ENCODE measurements at places on chromosomes 5 and 9.

DNA sequence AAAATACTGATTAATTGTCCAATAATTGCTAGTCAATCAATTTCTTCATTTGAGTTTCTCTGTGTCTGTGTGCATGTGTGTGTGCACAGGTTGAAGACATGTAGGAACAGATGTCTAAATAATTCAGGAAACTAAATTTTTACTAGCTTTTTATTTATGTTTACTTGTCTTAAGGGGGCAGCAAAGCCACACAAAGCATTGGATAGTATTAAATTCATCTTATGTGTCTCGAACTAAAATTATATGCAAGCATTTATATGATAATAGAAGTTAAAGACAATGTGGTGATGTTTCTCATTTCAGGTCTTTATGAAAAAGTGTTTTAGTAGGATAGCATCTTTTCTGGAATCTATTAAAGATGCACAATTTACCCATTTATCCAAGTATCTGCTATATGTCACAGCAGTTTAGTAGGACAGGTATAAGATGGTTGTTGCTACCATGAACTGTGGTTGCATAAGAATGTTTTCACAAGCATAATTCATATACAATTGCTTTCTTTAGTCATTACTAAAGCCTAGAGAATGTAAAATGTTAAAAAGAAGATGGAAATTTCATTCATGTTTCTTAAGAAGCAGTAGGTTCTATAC lies 784.6 kb upstream of the NUDT12 start:
- no peak for DNase-seq

GRCh38 chr5:32559921-32560320 lies 25.4 kb upstream of the SUB1 start:
- no peak for DNase-seq

GRCh38 chr5:152987131-152987530 lies 503.3 kb upstream of the GRIA1 start:
- DNase-seq, result no peak

GRCh38 chr5:26572480-26572879 lies 465.9 kb downstream of the CDH9 start:
- DNase-seq, result no peak

GRCh38 chr9:132354637-132355355 lies at the start of gene SETX:
TSS of gene SETX (minus strand) at chr9:132354986. CDS start at chr9:132349428, 5,558 bp downstream.
- DNase-seq, result peak; percentile 92

DNA sequence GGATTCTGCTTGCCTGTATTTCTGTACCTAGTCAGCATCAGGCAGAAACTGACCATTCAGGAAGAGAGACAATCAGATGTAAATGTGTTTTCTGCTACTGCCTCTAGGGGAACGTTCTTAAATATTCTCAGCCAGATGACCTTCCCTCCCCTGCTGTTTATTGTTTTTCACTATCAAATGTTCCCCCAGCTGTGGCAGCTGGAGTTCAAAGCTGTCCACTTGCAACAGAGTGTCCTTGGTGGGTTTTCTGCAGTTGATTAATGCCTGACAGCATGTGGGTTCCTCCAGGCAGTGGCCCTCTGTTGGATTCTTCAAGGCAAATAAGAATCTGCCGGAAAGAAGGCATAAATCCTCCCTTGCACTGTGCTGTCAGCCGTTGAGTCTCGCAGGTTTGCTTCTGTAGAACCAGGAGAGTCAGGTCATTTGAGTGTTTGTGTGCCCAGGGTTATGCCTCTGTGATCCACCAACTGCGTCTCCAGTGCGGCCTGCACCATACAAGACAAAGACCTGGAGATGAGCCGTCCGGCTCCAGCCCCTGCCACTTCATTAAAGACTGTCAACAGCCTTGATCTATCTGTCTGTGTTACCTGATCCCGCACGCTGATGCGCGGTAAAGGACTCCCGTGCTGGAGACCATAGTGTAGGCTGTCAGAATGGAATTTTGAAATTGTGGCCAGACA lies 203.4 kb downstream of the GADD45G start:
- DNase-seq, result no peak

- no peak for DNase-seq
Observed at GRCh38 chr9:100724886-100725285, 147.0 kb downstream of the CAVIN4 start.

DNA sequence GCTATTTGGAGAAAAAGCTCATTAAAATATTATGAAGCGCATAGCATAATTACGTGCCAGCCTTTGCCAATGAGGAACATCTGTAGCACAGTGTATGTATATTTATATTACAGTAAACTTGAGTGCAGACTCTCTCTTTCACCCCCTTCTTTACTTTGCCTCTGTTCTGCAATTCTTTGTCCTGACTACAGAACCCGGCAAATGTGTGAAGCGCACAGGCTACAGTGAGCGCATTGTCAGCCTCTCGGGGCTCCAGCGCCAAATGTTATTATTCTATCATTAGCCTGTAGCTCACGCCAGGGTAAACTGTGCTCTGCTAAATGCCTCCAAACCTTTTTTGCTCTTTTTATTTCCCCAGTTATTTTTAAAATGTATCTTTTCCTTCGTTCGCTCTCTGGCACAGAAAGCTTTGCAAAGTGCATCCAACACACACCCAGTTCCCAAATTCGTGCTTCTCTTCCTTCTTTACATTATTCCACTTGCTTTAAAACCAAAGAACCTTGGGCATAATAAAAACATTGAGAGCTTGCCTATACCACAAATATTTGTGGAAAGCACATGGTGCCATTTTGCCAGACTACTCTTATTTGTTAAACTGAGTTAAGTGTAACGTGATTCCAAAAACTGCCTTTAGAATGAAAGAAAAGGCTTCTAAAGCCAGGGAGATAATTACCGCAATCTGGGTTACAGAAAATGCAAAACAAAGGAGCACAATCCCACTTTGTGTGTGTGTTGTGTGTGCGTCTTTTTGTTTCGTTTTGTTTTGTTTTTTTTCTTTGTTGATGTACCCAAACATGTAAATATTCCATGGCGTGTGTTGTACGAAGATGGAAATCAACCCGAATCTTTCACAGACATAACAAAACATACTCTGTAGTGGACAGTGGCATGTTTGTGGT lies 164.1 kb upstream of the MPDZ start:
- no peak for DNase-seq

DNA sequence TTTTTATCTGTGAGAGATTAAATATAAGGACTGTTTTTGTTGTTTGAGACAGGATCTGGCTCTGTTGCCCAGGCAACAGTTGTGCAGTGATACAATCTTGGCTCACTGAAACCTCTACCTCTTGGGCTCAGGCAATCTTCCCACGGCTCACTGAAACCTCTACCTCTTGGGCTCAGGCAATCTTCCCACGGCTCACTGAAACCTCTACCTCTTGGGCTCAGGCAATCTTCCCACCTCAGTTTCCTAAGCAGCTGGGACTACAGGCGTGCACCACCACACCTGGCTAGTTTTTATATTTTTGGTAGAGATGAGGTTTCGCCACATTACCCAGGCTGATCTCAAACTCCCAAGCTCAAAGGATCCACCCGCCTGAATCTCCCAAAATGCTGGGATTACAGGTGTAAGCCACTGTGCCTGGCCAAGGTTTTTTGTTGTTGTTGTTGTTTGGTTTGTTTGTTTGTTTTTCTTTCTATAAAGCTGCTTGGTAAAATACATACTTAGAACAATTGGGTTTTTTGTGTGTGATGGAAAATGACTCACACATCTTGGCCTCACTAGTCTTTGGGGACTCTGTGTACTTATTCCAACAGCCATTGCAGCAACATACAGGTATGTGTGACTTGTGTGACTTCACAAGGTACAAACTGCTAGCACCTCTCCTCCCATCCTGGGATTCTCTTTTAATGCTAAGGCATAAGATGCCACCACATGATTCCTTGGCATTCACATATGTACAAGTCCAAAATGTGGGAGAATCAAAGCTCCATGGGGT lies 36.5 kb upstream of the RASA1 start:
- no peak for DNase-seq

GRCh38 chr9:10080012-10080411 lies 532.8 kb downstream of the PTPRD start:
- no peak for DNase-seq

GRCh38 chr5:36164461-36164860 lies 12.6 kb downstream of the SKP2 start:
- DNase-seq, result no peak

GRCh38 chr9:10548348-10548747 lies 64.5 kb downstream of the PTPRD start:
- no peak for DNase-seq

- DNase-seq, result no peak
Observed at GRCh38 chr9:135971111-135971766, 10.1 kb upstream of the UBAC1 start.

DNA sequence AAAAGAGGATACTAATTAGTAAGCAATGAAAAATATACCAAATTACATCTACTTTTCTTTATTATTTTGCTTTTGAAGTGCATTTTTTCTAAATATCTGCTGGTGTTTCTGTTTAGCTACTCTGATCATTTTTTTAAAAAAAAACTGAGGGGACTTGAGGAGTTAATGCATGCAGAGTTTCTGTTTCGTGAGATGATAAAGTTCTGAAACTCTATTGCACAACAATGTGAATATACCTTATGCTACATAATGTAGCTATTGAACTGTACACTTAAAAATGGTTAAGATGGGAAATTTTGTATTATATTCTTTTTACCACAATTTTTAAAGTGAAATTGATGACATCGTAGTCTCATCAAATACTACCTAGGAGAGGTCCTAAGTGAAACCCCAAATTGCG lies 288.3 kb upstream of the NR4A3 start:
- DNase-seq, result no peak

DNA sequence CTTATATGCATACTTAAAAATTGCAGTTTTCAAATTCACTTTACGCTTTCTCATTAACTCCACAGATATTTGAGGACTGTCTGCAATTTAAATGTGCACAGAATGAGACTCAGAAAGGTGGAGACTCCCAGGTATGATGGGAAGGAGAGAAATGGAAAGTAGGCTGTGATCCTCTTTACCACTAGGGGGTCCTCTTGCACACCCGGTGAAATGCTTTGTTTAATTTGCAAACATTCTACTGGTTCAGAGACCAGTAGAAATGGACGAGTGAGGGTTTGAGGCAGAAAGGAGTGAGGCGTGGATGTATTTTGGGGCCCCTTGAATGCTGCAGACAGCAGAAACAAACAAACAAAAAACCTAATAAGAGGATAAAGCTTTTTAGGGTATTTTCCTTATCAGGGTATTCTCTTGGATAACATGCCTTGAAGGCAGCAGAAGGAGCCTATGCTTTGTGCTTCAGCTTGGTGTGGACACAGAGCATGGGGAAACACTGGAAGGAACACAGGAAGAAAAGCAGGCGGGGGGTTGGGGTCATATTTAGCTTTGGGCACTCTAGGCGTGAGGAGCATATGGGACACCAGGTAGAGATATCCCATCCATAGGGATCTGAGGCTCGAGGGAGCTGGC lies 410.1 kb downstream of the DMRT2 start:
- DNase-seq, result no peak

- DNase-seq, result no peak
Observed at GRCh38 chr5:179572386-179572785, 22.0 kb downstream of the RUFY1 start.

- DNase-seq, result no peak
Observed at GRCh38 chr9:132980157-132980556, 1.7 kb downstream of the GFI1B start.

DNA sequence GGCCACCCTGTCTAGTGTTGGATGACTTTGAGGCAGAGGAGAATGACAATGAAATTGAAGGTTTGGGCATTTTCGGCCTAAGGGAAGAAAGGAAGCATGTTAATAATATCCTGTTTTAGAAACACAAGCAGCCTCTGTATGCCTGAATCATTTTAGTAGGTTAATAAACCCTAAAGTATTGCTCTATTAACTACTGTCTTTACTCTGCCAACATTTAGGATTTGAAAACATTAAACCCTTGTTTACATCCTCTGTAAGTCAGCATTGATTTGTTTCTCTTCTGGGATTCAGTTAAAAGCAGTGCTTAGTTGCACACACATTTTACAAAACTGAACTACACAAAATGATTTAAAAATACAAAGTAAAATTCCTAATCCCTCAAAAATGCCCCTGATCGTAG lies 358.9 kb downstream of the ARRDC3 start:
- DNase-seq, result no peak

DNA sequence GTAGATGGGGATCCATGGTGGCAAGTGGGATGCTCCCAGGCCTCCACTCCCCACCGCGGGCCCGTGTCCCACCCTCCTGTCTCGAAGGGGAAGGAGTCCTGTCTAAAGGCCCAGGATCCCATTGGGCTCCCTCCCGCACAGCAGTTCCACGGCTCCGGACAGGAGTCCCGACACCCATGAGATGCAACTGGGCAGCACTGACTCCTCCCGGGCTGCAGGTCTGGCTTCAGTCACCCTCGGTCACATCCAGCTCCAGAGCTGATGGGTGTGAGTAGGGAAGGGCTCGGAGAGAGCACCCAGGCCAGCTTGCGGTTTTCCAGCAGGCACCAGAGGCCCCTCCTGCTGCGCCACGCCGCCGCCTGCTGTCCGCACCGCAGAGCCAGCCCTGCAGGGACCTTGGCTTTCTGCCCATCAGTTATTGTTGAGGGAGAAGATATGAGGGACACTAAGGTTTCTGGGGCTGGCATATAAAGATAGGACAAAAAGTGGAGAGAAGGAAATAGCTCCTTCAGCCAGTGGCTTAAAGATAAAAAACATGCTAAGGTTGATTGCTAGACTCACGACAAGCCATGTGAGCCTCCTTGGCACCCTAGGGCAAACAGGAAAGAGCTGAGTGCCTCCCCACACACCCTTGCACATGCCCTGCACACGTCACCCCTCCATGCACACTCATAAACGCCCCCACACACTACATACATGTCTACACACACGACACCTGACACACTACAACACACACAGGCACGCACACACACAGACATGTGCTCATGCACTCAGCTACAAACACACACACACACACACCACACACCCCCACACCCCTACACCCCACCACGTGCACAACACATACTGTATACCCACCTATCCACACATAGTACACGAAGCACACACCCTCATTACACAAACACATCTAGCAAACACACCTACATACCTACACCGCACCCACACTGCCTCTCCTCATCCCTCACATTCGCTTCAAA lies 79.0 kb downstream of the AK8 start:
- no peak for DNase-seq

DNA sequence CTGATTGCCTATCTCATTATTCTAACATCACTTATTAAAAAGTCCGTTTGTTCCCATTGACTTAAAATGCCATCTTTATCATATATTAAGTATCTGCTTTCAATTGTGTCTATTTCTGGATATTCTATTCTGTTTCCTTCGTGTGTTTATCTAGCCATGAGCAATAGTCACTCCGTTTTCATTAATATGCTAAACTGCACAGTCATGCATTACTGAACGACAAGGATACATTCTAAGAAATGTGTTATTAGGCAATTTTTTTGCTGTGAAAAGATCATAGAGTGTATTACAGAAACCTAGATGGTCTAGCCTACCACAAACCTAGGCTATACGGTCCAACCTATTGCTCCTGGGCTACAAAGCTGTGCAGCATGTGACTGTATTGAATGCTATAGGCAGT lies 482.9 kb downstream of the IRX1 start:
- DNase-seq, result no peak

DNA sequence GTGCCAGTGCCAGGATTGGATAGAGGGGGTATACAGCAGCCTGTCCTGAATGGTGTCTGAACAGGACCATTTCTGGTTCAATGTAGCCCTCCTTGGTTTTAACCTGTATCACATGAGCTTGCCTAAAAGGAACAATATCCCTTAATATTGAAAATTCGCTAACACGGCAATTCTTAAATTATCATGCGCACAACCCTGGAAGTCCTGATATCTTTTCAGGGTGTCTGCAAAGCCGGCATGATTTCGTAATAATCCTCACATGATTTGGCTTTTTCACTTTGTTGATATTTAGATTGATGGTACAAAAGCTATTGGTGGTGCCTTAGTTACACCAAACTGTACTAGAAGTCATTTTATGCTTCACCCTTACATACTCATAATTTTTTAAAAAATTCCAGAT lies 53.2 kb downstream of the PCSK1 start:
- DNase-seq, result no peak

GRCh38 chr5:11346336-11346735 lies 557.9 kb downstream of the CTNND2 start:
- DNase-seq, result no peak

Measured in stimulated activated CD8-positive, alpha-beta memory T cell treated with anti-CD3 and anti-CD28 coated beads, Interleukin-15, amount 100 ng/mL, for 4 hours (primary cell).